Stimulated activated CD4-positive, alpha-beta T cell treated with anti-CD3 and anti-CD28 coated beads, Interleukin-2, amount 100 ng/mL, for 4 hours (primary cell): ENCODE measurements at places on chromosomes 13 and 19.

DNA sequence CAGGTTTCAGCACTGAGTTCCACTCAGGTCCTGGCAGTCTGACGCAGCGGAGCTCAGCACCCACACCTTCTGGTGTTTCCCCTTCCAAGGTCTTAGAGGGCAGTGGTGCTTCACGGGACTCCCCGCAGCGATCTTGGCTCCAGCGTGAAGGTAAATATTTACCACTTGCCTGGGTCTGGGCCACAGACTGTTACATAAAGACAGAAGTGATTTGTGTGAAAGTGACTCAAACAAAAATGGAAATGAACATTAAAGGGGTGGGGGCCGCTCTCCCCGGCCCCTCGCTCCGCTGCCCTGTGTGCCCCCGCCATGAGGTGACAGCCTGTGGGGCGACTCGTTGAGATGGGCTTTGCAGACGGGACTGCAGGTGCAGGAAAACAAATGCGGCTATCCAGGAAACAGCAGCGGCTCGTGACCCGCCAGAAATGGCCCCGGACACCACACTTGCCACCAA is 55.0 kb downstream of the GGACT start:
- no peak for DNase-seq

GRCh38 chr19:29672933-29673336 is 7.7 kb downstream of the PLEKHF1 start:
- DNase-seq = peak; percentile 86

DNA sequence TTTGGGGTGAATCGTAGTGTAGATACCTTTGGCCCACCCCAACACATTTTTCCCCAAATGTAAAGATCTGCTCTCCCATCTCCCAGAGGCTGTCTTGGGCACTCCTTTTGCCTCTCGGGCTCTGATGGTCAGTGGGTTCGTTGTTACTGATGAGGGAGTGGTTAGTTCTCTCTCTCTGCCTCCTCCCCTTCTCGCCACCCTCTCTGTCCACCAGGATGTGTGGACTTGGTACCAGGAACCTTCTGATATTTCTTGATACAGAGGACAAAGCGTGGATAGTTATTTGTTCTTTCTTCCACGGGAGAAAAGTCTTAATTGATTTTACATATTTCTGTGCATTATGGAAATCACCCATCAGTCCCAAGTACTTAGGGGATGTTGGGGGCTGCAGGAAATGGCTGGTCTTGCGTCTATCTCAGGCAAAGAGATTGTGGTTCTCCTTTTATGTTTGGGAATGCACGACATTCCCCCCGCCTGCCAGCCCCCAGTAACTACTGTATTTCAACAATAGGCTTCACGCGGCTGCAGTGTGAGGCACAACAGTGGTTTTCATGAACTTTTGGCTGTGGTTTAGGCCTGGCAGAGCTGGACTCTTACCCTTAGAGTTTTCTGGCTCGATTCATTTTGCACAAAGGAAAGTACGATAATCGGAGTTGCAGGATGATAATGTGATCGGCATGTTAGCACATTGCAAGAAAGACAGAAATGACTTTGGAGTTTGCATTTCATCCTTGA is 79.0 kb upstream of the ZNF536 start:
- no peak for DNase-seq

DNA sequence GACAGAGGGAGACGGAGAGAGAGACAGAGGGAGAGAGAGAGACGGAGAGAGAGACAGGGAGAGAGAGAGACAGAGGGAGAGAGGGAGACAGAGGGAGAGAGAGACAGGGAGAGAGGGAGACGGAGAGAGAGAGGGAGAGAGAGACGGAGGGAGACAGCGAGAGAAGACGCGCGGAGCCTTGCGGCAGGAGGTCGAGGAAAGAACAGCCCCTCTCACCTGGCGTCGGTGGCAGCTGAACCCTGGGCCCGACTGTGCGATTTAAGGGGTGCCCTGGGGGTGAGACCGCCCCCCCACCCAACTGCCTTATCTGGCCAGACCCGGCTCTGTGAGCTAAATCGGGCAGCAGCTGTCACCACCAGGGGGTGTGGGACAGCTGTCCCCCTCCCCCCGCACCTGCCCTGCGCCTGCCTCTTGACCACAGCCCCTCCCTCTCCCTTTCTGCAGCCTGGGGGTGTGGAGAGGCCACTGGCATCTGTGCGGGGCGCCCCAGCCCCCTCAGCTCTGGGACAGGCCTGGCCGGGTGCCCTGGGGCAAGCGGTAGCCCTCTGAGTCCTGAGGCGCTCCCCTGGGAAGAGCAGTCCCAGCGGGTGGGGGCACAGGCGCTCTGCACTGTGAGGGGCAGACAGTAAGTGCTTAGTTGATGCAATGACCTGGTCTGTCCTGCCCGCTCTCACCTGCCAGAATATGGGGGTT is 10.8 kb downstream of the JOSD2 start:
- DNase-seq = no peak

DNA sequence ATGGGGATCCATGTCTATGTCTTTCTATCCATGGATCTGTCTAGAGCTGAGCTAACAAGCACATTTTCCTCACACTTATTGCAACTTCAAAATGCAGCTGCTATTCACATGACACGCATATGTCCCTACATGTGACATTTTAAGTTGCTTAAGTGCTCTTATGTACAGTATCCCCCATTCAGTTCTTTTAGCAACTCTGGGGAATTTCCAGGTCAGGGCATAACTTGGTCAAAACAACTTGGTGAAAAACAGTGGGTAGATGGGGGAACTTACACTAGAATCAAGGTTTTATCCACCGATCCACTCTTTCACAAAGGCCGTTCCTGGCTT is 73.0 kb downstream of the COL4A1 start:
- DNase-seq = no peak

DNA sequence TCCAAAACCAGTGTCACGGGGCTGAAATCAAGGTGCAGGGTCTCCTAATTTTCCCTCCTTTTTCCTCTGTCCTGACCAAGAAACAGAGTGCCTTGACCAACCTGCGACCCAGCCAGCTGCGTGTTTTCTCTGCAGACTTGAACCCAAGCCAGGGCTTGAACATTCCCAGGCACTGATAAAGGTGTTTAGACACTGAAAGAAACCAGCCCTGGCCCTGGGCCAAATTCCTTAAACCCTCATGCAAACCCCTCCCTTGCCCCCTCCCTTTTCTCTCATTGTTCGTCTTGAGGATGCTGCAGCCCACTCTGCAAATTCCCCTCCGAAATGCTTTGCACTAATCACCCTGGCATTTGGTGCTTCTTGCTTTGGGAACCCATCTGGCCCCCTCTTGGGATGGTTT is 9.5 kb upstream of the FFAR2 start:
- DNase-seq = no peak

GRCh38 chr19:15595069-15595468 is 19.9 kb upstream of the CYP4F8 start:
- no peak for DNase-seq

DNA sequence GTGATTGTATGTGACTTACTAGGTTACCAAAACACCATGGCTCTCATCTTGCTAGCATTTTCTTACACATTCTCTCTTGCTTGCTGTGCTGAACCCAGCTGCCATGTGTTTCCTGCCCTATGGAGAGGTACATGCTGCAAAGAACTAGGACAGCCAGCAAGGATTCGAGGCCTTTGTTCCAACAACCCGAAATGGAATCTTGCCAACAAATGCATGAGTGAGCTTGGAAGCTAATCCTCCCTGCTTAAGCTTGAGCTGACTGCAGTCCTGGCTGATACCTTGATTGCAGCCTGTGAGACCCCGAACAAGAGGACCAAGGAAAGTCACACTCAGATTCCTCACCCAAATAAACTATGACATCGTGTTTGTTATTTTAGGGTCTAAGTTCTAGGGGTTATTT is 651.2 kb downstream of the SLITRK6 start:
- DNase-seq = no peak
